ENCODE measurements at places on chromosomes 12 and 14. TPM values are rescaled to one million over a fixed set of nuclear protein-coding genes. Genes with fewer than 3 reads are reported as not detected.

The GALC gene
- 9.9 TPM for polyA plus RNA-seq

The LTB4R gene
- polyA plus RNA-seq, result 1.6 TPM

The CMKLR1 gene
- polyA plus RNA-seq, result 1.6 TPM

The TSPAN11 gene
- polyA plus RNA-seq, result 2.8 TPM

The DPF3 gene
- polyA plus RNA-seq, result 16.5 TPM

The OR6C6 gene
- not detected for polyA plus RNA-seq

The SLC38A1 gene
- 20.8 TPM for polyA plus RNA-seq

The TPH2 gene
- polyA plus RNA-seq, result not detected

The CLEC9A gene
- polyA plus RNA-seq, result not detected

The GLIPR1L1 gene
- not detected for polyA plus RNA-seq

The DDN gene
- 1.6 TPM for polyA plus RNA-seq

The FSCB gene
- polyA plus RNA-seq, result not detected

The DAO gene
- not detected for polyA plus RNA-seq

The CPNE8 gene
- polyA plus RNA-seq, result 14.1 TPM

The LTBR gene
- 30.8 TPM for polyA plus RNA-seq

The B4GALNT1 gene
- 3.3 TPM for polyA plus RNA-seq

The AMN gene
- polyA plus RNA-seq, result 0.48 TPM

The NANOG gene
- polyA plus RNA-seq, result not detected

The MYF5 gene
- polyA plus RNA-seq, result not detected

The SYNDIG1L gene
- 0.07 TPM for polyA plus RNA-seq

The SIX6 gene
- not detected for polyA plus RNA-seq

The PLA2G1B gene
- not detected for polyA plus RNA-seq

The RERG gene
- polyA plus RNA-seq, result 9.1 TPM

The RIN3 gene
- 7.5 TPM for polyA plus RNA-seq

The VAMP1 gene
- polyA plus RNA-seq, result 4.7 TPM

The CLEC2B gene
- polyA plus RNA-seq, result 5.0 TPM

The TBX3 gene
- 13.9 TPM for polyA plus RNA-seq

The BATF gene
- 0.91 TPM for polyA plus RNA-seq

The NEUROD4 gene
- not detected for polyA plus RNA-seq

The ASPG gene
- 99.1 TPM for polyA plus RNA-seq

The LRRK2 gene
- polyA plus RNA-seq, result 5.9 TPM

The C3AR1 gene
- 2.4 TPM for polyA plus RNA-seq

The CYP27B1 gene
- 0.18 TPM for polyA plus RNA-seq

The ADAM21 gene
- polyA plus RNA-seq, result 0.29 TPM

The FAIM2 gene
- 37.4 TPM for polyA plus RNA-seq

The KCNA1 gene
- polyA plus RNA-seq, result not detected
